ENCODE measurements at places on chromosomes 2 and 18.
A peak's percentile ranks its signal among the peaks of the same experiment; 100 is the strongest.

- DNase-seq: no peak
These were observed 1.5 kb upstream of the MPPE1 start for GRCh38 chr18:11909591-11910026.

- DNase-seq: no peak
These were observed 215.7 kb downstream of the ANAPC1 start for GRCh38 chr2:111668274-111668616.

- no peak for DNase-seq
These were observed 106.1 kb downstream of the ICA1L start for GRCh38 chr2:202765436-202765835.

GRCh38 chr2:206989311-206989710 lies 50.0 kb downstream of the CPO start:
- DNase-seq: peak; percentile 1

DNA sequence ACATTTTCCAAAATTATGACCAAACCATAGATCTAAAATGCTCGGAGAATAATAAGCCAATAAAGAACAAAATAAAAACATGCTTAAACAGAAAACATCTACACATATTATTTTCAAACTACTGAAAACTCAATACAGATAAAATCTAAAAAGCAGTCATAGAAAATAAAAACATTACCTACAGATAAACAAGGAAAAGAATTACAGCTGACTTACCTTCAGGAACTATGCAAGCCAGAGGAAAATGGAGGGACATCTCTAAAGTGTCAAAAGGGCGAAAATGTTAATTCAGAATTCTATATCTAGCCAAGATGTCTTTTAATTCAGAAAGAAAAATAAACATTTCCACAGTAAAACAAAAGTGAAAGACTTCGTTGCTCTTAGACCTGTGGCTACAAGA lies 112.9 kb upstream of the GYPC start:
- no peak for DNase-seq

GRCh38 chr18:295756-296490 lies 28.1 kb upstream of the THOC1 start:
- no peak for DNase-seq

- no peak for DNase-seq
These were observed 40.2 kb downstream of the ZC3H15 start for GRCh38 chr2:186526281-186526680.

DNA sequence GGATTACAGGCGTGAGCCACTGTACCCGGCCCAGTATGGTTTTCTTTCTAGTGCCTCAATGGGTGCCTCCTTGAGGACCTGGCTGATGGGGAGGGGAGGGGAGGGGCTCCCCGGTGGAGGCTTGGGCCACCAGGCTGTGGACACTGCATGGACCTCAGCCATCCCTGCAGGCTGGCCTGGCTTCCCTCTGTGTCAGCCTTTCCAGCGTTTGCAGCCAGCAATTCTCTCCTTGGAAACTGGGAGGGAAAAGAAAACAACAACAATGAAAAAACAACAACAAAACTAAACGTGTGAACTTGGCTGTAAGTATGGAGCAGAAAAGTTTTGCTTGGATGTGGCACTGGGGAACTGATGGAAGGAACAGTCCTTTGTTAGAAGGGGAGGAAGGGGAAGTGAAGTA lies 159.3 kb downstream of the GLI2 start:
- DNase-seq: no peak

DNA sequence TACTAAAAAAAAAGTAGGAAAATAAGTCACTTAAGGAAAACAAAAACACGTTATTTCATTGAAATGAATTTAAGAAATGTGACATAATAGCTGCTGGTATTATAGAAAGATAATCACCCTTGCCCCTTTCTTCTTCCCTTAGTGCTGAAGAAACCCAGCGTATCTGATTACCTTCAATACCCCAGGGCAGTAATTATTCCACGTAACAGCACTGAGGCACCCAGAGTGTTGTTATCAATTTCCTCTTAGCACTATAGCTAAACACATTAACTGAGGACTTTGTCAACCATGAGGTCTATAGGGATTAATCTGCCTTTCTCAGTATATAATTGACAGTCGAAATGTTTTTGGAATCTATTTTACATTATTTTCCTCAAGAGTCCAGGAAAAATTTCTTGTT lies 180.0 kb upstream of the NXPH2 start:
- DNase-seq: no peak

- DNase-seq: no peak
These were observed 34.1 kb downstream of the EEF1B2 start for GRCh38 chr2:206193671-206194357.
